ENCODE measurements at places on chromosomes 1 and 21.

DNA sequence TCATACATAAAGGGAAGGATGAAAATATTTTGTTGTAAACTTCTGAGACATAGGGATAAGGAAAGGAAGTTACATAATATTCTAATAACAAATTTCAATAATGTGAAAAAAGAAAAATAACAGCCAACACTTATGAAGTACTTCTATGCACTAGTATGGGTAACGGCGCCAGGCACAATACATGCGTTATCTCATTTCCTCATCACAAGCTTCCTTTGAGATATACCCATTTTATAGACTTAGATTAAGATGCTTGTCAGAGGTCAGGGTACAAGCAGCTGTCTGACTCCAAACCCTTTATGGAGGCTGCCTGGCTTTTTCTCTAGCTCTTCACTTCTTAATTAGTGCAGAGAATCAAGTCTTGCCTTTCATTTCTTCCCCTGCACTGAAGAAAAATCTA lies 41.3 kb downstream of the TCP10L start:
- DNase-seq = no peak

GRCh38 chr1:17671741-17672140 lies 83.4 kb upstream of the ACTL8 start:
- no peak for DNase-seq

GRCh38 chr1:202909494-202909893 lies 17.5 kb downstream of the KLHL12 start:
- no peak for DNase-seq

DNA sequence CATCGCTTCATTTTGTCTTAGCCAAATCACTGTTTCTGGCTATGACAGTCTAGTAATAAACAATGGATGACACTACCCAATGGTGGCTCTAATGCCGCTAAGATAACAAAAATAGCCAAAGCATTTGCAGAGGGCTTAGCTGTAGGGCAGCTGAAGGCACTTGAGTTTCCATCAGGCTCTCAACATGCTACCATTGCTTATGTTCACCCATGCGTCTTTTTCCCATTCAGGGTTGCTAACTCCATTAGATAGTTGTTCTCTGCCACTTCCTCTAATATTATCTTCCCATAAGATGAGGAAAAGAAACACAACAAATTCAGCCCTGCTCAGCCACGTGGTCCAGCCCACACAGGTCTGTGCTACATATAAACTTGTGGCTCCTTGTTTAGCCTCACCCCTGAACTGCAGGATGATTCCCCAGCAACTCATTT lies 159.6 kb downstream of the TOMM20 start:
- DNase-seq = no peak

GRCh38 chr1:27307874-27308598 lies 13.9 kb upstream of the TMEM222 start:
- DNase-seq = no peak

DNA sequence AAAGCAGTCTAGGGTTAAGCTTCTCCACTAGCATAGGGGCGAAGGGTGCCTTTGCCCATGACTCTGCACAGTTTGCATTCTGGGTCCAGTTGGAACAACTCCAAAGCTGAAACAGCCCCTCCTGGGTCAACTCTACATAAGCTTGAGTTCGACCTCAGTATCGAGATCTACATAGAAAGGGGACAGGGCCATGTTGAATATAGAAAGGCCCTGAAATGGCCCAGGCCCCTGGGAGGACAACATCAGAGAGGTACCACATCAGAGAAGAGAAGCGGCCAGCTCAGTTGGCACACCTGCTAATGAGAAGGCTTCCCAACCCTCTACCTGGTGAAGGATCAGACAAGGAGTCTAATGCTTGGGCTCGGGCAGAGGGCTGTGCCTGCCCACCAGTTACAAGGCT lies 1.6 kb downstream of the DENND2D start:
- no peak for DNase-seq

DNA sequence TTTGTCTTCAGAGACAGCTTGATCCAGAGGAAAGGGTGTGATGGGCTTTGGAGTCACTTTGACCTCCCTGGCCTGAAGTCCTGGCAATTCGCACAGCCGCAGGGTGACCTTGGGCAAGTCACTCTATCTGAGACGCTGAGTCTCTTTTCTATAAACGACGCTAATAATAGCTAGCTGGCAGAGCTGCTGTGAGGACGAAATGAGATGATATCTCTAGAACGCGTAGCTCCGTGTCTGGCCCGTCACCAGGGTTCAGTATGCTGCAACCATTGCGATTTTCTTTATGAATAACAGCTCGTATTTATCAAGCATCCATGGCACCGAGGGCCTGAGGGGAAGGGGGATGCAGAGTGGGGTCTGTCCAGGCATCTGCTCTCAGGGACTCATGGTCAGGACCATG lies 58.7 kb downstream of the IGSF21 start:
- no peak for DNase-seq

- no peak for DNase-seq
Observed at GRCh38 chr1:57796616-57797015, 372.8 kb upstream of the DAB1 start.

GRCh38 chr21:27953340-27954045 lies 986.6 kb upstream of the ADAMTS5 start:
- DNase-seq = no peak

- DNase-seq = no peak
Observed at GRCh38 chr1:43405876-43406234, 16.2 kb downstream of the SZT2 start.

DNA sequence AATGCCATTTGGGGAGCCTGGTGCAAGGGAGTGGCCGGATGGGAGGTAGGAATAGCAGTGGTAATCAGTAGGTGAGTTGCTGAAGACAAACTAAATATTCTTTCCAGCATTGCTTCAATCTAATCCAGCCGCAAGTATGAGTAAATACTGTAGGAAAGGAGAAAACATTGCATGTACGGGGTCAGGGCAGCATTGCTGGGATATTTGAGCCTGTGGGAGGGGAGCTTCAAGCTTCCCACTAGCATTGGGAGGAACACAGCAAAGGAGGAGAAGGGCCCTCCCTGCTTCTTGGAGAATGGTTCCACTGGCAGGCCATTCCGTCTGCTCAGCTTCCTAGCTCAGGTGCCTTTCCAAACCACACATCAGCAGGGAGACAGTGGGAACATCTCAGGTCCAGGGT lies 15.2 kb downstream of the CAPN2 start:
- no peak for DNase-seq

GRCh38 chr21:41360072-41360821 lies 1.6 kb upstream of the MX2 start:
- no peak for DNase-seq

DNA sequence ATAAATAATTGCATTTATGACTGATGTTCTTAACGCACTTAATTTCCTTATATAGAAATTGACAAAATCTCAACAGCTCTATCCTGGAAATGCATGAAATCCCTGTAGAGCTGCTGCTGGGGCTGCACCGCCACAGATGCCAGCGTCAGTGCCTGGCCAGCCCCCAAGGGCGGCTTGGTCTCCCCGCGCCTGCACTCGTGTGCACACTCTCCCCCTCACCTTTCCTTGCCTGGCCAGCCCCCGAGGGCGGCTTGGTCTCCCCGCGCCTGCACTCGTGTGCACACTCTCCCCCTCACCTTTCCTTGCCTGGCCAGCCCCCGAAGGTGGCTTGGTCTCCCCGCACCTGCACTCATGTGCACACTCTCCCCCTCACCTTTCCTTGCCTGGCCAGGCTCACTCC lies 11.3 kb downstream of the TPRG1L start:
- DNase-seq = no peak

DNA sequence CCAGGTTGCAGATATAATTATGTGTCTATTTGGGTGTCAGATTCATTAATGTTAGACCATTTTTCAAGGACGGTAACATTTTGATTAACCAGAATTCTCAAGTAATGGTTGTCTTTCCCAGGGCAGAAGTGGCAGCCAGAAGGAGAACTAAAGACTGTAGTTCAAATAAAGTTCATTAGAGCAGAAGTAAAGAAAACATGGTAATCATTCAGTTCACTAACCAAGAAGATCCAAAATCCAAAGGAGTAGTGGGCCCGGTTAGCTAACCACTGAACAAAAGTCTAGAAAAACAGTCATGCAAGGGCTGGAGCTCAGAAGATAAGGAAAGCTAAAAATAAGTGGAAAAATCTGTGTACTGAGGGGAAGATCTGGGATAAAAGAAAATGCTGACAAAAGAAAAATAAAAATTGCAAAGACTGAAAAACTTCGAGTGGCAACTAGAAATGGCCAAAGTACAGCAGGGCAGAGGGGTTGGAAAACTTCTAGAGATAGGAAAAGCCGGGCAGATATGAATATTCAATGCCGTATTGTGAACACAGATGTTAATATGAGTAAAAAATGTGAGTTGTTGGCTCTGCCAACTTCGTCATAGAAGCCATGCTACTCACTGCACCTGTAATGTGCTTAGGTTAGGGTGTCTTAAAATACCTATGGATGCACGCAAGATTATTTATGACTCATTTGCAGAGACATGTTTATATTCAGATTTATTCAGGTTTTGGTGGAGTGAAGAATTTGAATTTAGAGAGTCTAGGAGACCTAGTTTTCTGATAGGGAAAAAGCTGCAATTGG lies 925.9 kb downstream of the LTN1 start:
- no peak for DNase-seq

- no peak for DNase-seq
Observed at GRCh38 chr1:162916821-162917613, 56.0 kb upstream of the CCDC190 start.

GRCh38 chr21:32869459-32869858 lies 97.9 kb upstream of the PAXBP1 start:
- no peak for DNase-seq

- no peak for DNase-seq
Observed at GRCh38 chr1:30325999-30326398, 397.4 kb downstream of the MATN1 start.

DNA sequence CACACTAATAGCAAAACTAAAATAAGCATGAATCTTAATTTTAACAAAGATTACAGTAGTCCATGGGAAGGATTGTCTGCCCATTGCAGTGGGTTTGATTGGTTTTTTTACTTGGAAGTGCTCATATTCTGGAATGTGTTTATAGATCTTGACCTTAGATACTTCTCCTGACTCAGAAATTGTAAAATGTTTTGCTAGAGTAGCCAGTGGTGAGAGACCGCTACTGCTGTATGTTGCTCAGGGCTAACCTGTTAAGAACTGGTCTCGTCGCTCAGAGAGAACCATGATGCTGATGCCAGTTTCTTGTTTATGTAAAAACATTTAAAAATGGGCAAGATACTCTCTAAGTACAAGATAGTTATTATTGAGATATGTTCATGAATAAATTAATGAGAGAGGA lies 99.9 kb downstream of the ROR1 start:
- no peak for DNase-seq

GRCh38 chr1:42674214-42674613 lies 8.0 kb upstream of the YBX1 start:
- DNase-seq = no peak

GRCh38 chr1:33609739-33610138 lies 137.3 kb downstream of the ZSCAN20 start:
- no peak for DNase-seq

DNA sequence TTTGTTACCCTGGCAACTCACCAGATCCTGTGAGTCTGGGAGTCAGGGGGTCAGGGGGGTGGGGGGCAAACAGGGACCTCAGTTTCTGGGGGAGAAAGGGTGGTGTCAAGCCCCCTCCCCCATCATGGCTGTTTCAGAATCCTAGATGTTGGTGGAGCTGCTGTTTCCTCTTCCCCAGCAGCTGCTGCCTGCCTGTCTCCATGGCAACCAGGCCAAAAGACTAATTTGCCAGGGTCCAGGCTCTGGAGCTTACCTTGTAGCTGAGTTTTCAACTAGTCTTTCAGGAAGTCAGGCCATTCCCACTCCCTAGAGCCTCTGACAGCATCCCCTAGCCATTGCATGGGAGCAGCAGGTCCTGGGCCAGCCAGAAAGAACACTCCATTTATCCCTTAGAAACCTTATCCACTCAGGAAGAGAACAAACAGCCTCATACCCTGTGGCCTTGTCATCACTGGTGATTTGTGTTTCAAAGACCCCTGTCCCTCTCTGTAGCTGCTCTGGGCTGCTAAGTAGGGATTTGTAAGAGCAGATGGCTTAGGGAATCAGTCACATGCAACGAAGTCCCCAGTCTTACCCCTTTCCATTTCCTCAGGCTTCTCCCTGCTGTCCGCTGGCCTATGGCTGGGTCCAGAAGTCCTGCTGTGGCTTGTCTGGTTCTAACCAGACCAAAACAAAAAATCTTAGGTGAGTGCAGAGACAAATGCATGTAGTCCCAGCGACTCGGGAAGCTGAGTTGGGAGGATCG lies 21.5 kb upstream of the STMN1 start:
- DNase-seq = no peak

- peak; percentile 48 for DNase-seq
Observed at GRCh38 chr1:9784508-9785133, 39.1 kb downstream of the CLSTN1 start.

DNA sequence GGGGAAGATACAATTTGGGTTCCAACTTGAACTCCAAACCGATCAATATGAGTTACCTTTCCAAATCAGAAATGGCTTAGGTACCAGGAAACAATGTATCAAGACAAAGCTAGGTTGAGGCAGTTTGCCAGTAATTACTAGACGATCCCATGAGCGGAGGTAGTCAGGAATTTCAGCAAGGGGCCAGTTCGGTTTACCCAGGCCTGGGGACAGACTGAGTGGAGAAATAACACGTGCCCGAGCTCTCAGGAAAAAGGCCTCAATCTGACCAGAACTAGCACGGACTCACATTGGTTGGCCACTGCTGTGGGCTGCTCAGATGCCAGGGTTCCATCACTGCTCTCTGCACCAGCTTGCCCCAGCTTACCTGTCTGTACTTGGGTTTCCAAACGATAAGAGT lies 15.3 kb downstream of the CLSTN1 start:
- DNase-seq = no peak

DNA sequence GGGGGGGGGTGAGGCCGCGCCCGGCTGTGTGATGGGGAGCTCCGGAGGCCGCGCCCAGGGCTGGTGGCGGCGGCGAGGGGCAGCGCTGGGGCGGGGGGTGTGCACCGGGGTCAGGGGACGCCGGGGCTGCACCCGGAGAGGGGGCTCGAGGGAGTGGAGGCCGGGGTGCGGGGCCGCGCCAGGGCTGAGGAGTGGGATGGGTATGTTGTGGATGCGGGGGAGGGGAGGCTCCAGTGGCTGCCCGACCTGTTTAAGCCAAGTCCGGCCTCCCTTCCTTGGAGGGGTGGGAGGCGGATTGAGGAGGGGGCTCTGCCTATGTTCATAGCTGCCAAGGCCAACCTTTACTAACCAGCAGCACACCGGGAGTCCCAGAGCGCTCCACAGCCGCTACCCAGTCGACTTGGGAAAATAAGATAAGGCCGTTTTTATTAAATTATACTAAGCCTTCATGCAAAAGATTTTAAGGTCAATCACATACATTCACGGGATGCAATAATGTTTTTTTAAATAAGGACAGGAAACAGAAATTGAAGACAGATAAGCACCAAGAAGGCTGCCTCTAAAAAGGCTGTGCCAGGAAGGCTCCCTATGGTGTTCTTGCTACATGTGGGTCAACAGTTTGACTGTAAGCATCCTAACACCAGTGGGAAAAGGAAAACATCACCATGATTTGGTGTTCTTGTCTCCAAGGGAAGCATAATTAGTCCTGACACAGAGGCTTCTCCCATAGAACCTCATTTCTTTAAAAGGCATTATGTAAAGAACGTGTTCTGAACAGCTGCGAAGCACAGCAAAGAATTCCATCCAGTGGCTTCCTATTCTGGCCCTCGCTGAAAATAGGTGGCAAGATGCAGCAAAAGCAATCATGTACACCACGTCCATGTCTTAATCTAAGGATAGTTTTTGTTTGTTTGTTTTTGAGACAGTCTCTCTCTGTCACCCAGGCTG lies 626 bp upstream of the HLCS start:
- no peak for DNase-seq

- no peak for DNase-seq
Observed at GRCh38 chr1:145845144-145845513, 301 bp upstream of the NUDT17 start.
